ENCODE measurements at places on chromosomes 11 and 22. TPM values are rescaled to one million over a fixed set of nuclear protein-coding genes. Genes with fewer than 3 reads are reported as not detected.

GRCh38 chr22:31230155-31230870, 18.2 kb downstream of the LIMK2 start:
- peak overlapping the region; percentile 69 for H3K4me3 ChIP-seq
- peaks cover 43% of the 10 kb centered on the region for H3K4me1 ChIP-seq
- no peak for DNase-seq
- H3K27me3 ChIP-seq: no peaks in the 10 kb centered on the region
- H3K27ac ChIP-seq: peak overlapping the region; percentile 91
- peaks cover 25% of the 10 kb centered on the region for H3K36me3 ChIP-seq

DNA sequence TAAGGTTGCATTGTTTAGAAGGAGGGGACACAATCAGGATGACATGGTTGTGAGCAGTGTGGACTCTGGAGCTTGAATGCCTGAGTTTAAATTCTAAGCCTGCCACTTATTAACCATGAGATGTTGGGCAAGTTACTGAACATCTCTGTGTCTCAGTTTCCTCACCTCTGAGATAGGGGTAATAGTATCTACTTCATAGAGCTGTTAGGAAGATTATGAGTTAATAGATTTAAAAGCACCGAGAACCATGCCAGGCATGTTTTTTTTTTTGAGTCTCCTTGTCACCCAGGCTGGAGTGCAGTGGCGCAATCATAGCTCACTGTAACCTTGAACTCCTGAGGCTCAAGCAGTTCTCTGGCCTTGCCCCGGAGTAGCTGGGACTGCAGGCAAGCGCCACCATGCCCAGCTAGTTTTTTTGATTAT, 33.3 kb downstream of the ST14 start:
- H3K27ac ChIP-seq: no peak overlapping the region
- H3K4me3 ChIP-seq: no peak overlapping the region
- H3K36me3 ChIP-seq: no peaks in the 10 kb centered on the region
- no peaks in the 10 kb centered on the region for H3K4me1 ChIP-seq
- no peak for DNase-seq

- peaks cover 11% of the 10 kb centered on the region for H3K4me1 ChIP-seq
- H3K4me3 ChIP-seq: no peak overlapping the region
- H3K36me3 ChIP-seq: no peaks in the 10 kb centered on the region
- peaks cover 4% of the 10 kb centered on the region for H3K27me3 ChIP-seq
Measured at GRCh38 chr22:29704528-29705285, 15.1 kb upstream of the CABP7 start.

GRCh38 chr11:57430952-57431351, 4.0 kb upstream of the SLC43A3 start:
- H3K4me3 ChIP-seq: no peak overlapping the region
- H3K27ac ChIP-seq: no peak overlapping the region
- peaks cover 23% of the 10 kb centered on the region for H3K4me1 ChIP-seq
- peaks cover 12% of the 10 kb centered on the region for H3K36me3 ChIP-seq
- H3K27me3 ChIP-seq: peaks cover 19% of the 10 kb centered on the region

DNA sequence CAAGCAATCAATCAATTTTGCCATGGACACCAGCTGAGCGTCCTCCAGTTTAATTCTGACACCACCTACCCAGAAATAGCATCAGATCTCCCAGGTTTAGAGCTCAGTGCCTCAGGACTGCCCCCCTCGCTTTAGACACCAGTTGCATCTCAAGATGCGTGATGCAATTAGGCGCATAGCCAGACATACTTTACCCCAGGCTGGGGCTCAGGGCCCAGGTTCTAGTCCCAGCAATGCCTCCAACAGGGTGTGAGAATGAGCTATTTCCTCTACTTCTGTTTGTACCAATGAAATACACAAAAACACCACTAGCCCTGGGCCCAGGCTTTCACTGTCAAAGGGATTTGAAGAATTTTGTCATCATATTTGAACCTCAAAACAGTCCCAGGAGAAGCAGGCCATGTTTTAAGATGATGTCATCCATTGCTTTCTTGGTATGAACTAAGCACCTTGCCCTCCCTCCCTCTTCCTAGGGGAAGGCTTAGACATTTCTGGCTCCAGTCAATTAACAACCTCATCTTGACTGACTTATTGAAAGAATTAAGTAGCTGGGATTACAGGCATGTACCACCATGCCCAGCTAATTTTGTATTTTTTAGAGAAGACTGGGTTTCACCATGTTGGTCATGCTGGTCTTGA, 61.5 kb upstream of the INCENP start:
- H3K27me3 ChIP-seq: peaks cover 7% of the 10 kb centered on the region
- no peak overlapping the region for H3K4me3 ChIP-seq
- H3K27ac ChIP-seq: no peak overlapping the region
- no peak for DNase-seq

DNA sequence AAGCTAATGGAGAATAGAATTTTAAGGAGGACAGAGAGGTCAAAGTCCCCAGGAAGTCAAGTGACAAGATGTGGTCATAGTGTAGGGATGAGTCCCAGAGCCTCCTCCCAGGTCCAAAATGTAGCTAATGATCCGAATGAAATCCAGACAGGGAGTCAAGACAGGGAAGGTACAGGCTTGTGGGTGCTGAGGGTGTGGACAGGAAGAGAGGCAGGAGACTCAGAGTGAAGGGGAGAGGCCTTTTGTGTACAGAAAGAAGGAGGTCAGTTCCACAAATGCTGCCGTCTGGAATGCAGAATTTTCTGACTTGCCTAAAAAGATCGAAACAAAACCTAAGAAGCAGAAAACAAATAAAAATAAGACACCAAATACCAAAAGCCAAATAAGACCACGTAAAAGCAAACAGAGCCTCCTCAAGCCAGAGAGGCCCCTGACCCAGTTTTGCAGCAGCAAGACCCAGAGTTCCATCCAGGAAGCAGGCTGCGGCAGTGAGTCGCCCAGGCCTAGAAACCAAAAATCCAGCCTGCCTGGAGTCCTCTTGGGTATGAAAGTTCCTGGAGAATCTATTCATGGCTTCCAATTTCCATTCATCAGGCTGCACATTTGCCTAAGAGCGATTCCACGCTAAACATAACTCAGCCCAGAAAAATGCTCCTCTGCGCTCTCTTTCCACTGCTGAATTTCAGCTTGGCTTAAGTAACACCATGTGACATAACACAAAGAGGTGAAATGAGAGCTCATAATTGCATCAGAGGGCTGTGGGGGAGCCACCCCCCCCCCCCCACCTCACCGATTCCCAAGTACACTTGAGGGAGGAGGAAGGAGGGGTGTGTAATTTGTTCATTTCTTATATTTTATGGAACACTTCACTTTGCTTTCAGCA, 71.2 kb downstream of the KIRREL3 start:
- no peaks in the 10 kb centered on the region for H3K27me3 ChIP-seq
- H3K36me3 ChIP-seq: no peaks in the 10 kb centered on the region
- no peak overlapping the region for H3K4me3 ChIP-seq
- H3K4me1 ChIP-seq: no peaks in the 10 kb centered on the region
- H3K27ac ChIP-seq: no peak overlapping the region

DNA sequence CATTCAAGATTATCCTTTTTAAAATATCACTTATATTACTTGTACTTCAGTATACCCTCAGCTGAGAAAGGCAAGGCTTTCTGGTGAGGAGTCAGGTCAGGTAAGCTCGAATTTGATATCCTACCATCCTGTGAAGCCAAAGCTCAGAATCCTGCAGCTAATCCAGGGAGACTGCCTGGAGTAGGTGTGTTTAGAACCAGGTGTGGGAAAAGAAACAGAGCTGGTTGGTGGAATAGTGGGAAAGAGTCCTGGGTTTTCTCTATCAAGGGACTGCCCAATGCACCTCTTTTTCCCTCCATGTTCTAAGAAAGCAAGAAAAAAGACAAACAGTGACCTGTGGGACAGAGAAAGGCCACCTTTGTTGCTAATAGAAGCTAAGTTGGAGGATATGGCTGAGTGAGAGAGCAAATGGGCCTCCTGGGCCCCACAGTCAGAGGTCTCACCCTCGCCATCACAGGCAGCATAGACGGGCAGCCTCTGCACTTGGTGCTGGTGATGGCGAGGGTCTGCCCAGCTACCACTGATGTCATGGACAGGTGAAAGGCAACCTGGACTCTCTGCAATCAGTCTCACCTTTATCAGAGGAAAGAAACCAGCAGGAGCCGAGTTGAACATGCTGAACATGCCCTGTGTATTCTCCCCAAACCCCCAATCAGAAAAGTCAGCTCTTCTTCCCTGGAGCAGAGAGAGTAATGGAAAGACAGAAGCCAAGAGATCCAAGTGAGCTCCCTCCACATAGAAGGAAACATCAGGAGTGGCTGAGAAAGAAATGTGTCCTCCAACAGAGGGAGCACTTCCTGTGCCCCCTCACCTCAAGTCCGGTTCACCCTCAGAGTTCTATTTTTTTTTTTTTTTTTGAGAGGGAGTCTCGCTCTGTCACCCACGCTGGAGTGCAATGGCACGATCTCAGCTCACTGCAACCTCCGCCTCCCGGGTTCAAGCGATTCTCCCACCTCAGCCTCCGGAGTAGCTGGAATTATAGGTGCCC, 491.3 kb downstream of the BUD13 start:
- no peaks in the 10 kb centered on the region for H3K4me1 ChIP-seq
- H3K27ac ChIP-seq: no peak overlapping the region
- no peaks in the 10 kb centered on the region for H3K27me3 ChIP-seq
- H3K4me3 ChIP-seq: no peak overlapping the region
- no peak for DNase-seq

DNA sequence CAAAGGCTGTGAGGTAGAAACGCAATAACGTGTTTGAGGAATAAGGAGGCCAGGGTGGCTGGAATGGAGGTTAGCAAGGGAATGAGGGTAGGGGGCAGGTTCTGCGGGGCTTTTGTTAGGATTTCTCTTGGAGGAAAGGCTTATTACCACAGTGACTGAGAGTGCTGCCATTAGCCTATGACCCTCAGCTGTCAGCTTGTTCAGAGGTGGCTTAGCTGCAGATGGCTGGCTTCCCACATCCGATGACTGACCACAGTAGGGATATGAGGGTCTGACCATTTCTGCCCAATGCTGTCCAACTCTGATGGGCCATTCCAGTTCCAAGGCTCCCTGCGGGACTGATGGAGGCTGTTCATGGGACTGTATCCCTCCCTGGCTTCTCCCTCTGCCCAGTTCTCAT, 181.8 kb downstream of the MIAT start:
- no peak for DNase-seq
- no peaks in the 10 kb centered on the region for H3K36me3 ChIP-seq
- no peak overlapping the region for H3K27ac ChIP-seq
- H3K4me3 ChIP-seq: no peak overlapping the region
- no peaks in the 10 kb centered on the region for H3K27me3 ChIP-seq
- no peaks in the 10 kb centered on the region for H3K4me1 ChIP-seq

DERL3 gene
- 14.8 TPM for total RNA-seq

RAG1 gene
- not detected for total RNA-seq

PGA5 gene
- not detected for total RNA-seq

GRCh38 chr11:119147604-119148333, 1.1 kb upstream of the ABCG4 start:
- peaks cover 67% of the 10 kb centered on the region for H3K27me3 ChIP-seq
- no peak for DNase-seq
- H3K36me3 ChIP-seq: no peaks in the 10 kb centered on the region
- H3K27ac ChIP-seq: no peak overlapping the region
- H3K4me3 ChIP-seq: peak overlapping the region; percentile 78
- H3K4me1 ChIP-seq: peaks cover 6% of the 10 kb centered on the region

KIRREL3 gene
- not detected for total RNA-seq

- H3K36me3 ChIP-seq: no peaks in the 10 kb centered on the region
- H3K4me1 ChIP-seq: peaks cover 3% of the 10 kb centered on the region
- no peak overlapping the region for H3K27ac ChIP-seq
- no peak overlapping the region for H3K4me3 ChIP-seq
- no peak for DNase-seq
- no peaks in the 10 kb centered on the region for H3K27me3 ChIP-seq
Measured at GRCh38 chr11:2691991-2692875, 7.6 kb downstream of the KCNQ1OT1 start.

RBMXL2 gene
- not detected for total RNA-seq

GRCh38 chr11:126864934-126865333, 135.6 kb downstream of the KIRREL3 start:
- no peak for DNase-seq
- no peaks in the 10 kb centered on the region for H3K4me1 ChIP-seq
- H3K36me3 ChIP-seq: no peaks in the 10 kb centered on the region
- H3K27me3 ChIP-seq: no peaks in the 10 kb centered on the region

DNA sequence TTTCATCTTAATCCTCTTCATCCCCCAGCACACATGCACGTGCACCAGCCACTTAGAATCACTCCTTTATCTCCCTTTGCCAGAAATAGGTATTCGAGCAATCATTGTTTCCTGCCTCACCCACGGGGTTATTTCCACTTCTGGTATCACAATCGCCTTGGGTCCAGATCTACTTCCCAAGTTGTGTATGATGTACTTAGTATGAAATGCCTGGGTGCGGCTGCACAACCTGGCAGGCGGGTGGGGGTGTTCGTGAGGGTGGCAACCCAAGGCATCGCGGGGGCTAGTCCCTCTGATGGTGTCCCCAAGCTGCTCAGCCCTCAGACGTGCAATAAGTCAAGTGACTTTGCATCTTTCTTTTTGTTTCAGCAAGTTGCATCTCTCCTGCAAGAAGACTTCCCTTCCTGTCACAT, 475.6 kb downstream of the MIAT start:
- peaks cover 5% of the 10 kb centered on the region for H3K27me3 ChIP-seq
- no peak for DNase-seq
- no peak overlapping the region for H3K4me3 ChIP-seq

DYNC2H1 gene
- total RNA-seq: 0.64 TPM

- no peak overlapping the region for H3K27ac ChIP-seq
- no peaks in the 10 kb centered on the region for H3K4me1 ChIP-seq
- H3K27me3 ChIP-seq: peaks cover 6% of the 10 kb centered on the region
- no peaks in the 10 kb centered on the region for H3K36me3 ChIP-seq
Measured at GRCh38 chr11:57379732-57380131, 1.2 kb downstream of the PRG3 start.

GRCh38 chr11:63737718-63738117, 30.9 kb downstream of the ZFTA start:
- peaks cover 2% of the 10 kb centered on the region for H3K4me1 ChIP-seq
- no peaks in the 10 kb centered on the region for H3K27me3 ChIP-seq
- no peak overlapping the region for H3K4me3 ChIP-seq
- H3K36me3 ChIP-seq: no peaks in the 10 kb centered on the region
- H3K27ac ChIP-seq: no peak overlapping the region

GRCh38 chr11:82718307-82718706, 15.4 kb downstream of the FAM181B start:
- H3K27ac ChIP-seq: no peak overlapping the region
- DNase-seq: peak; percentile 63
- H3K36me3 ChIP-seq: no peaks in the 10 kb centered on the region

DNA sequence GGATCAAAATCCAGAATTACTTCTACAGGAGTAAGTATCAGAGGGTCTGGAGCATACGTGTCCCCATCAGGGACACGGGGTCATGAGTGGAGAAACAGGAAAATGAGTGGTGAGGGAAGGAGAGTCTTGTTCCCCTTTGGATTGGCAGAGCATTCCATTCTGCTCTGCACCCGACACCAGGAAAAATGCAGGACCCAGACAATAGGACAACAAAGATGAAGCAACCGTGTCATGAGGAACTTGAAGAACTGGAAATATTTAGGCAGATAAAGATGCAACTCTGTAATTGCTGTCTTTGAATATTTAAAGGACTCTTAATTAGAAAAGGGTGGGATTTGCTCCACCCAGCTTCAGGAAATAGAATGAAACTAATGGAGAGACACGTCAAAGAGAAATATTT, 89.0 kb upstream of the BLID start:
- no peak for DNase-seq
- H3K27ac ChIP-seq: no peak overlapping the region
- H3K27me3 ChIP-seq: peaks cover 17% of the 10 kb centered on the region
- peaks cover 3% of the 10 kb centered on the region for H3K4me1 ChIP-seq
- H3K4me3 ChIP-seq: no peak overlapping the region

SMIM35 gene
- total RNA-seq: 0.28 TPM

DENND5A gene
- 59.9 TPM for total RNA-seq

GRCh38 chr11:1768141-1768469, 4.4 kb upstream of the CTSD start:
- H3K4me3 ChIP-seq: no peak overlapping the region
- H3K27ac ChIP-seq: no peak overlapping the region
- no peaks in the 10 kb centered on the region for H3K36me3 ChIP-seq
- no peak for DNase-seq

- no peak overlapping the region for H3K4me3 ChIP-seq
- no peaks in the 10 kb centered on the region for H3K4me1 ChIP-seq
Measured at GRCh38 chr22:44881624-44882023, 128.2 kb downstream of the PHF21B start.

LRRC75B gene
- total RNA-seq: 2.6 TPM

Data from activated CD4-positive, alpha-beta T cell treated with anti-CD3 and anti-CD28 coated beads, Interleukin-2, amount 10 ng/mL, durations not matched to agents 24 days and 14 days (primary cell).